ENCODE measurements at places on chromosomes 4 and X. TPM values are rescaled to one million over a fixed set of nuclear protein-coding genes. Genes with fewer than 3 reads are reported as not detected.

Gene ELOVL6
- total RNA-seq, result 11.0 TPM

DNA sequence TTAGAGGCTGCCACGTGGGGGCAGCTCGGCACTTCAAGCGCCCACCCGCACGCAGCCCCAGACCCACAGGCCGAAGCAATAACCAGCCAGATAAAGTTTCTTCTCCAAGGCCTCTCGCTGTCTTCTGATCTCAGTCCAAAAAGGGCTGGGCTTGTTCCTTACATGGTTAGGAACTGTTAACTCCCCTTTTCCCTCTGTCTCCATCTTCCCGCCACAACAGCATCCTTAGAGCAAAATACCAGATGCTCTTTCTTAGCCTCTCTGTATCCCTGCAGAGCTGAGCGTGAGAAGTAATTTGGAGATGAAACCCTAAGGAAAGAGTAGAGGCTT is 23.4 kb upstream of the KIAA1210 start:
- H3K4me1 ChIP-seq, result peaks cover 5% of the 10 kb centered on the region
- H3K27me3 ChIP-seq, result peaks cover 1% of the 10 kb centered on the region
- H3K27ac ChIP-seq, result no peak overlapping the region
- DNase-seq, result no peak
- H3K36me3 ChIP-seq, result no peaks in the 10 kb centered on the region

GRCh38 chr4:24930151-24930550 is 17.3 kb upstream of the CCDC149 start:
- no peak overlapping the region for H3K27ac ChIP-seq
- H3K4me3 ChIP-seq, result no peak overlapping the region
- peaks cover 12% of the 10 kb centered on the region for H3K4me1 ChIP-seq
- peaks cover 3% of the 10 kb centered on the region for H3K36me3 ChIP-seq
- H3K27me3 ChIP-seq, result peaks cover 12% of the 10 kb centered on the region

DNA sequence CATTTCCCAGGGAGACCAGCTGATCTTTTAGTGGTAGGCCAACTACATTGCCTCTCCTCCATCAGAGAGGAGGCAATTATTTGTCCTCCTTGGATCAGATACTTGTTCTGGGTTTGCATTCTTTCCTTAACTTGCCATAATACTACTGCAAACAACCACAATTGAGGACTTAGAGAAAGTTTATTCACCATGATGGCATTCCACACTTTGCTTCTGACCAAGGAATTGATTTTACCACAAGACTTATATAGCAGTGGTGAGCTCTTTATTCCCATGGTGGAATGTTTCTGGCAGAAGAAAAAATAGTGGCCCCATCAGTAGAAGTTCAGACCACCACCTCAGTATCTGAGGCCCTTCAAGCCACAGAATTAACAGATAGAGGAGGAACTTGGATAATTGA is 123.9 kb upstream of the PPP3CA start:
- DNase-seq, result no peak
- no peak overlapping the region for H3K4me3 ChIP-seq
- peaks cover 25% of the 10 kb centered on the region for H3K27me3 ChIP-seq
- H3K27ac ChIP-seq, result no peak overlapping the region
